DND-41 (cell line): ENCODE measurements at places on chromosomes 11 and 22.

- DNase-seq, result no peak
Observed at GRCh38 chr11:125157118-125157733, 7.3 kb upstream of the PKNOX2 start.

DNA sequence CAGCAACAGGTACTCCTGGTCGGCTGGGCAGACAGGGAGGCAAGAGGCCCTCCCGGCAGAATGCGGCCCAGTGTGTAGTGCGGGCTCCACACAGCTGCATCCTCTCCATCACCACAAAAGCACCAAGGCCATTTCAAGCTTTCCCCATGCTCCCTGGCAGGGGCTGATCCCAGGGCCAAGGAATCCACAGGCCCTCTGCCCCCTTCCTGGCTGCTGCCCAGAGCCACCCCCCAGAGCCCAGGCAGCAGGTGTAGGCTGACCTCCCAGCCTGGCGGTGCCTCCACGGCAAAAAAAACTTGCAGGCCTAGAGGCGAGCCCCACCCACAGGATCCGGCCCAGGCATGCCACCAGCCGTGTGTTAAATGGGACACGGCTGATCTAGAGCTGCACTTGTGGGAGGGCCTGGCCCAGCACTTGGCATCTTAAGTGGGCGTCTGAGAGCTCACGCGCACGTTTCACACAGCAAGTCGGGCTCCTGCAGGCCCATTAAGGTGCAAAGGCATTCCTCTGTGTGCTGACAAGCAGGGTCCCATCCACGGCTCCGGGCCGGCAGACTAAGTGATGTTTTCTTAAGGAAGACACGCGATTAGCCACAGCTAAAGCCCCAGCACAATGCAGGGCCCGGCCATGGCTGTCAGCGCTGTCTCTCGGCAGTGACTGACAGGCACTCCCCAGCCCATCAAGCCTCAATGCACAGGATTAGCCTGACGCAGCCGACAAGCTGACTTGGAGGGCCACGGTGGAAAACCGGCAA lies 19.8 kb upstream of the GNB1L start:
- no peak for DNase-seq

GRCh38 chr22:22352371-22352999 lies 107.9 kb downstream of the VPREB1 start:
- DNase-seq, result no peak

DNA sequence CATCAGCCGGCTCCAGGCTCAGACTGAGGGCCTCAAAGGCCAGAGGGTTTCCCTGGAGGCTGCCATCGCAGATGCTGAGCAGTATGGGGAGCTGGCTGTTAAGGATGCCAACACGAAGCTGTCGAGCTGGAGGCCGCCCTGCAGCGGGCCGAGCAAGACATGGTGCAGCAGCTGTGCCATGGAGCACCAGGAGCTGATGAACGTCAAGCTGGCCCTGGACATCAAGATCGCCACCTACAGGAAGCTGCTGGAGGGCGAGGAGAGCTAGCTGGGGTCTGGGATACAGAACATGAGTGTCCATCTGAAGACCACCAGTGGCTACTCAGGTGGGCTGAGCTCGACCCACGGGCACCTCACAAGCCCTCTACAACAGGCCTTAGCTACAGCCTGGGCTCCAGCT lies 4.0 kb upstream of the SCUBE2 start:
- DNase-seq, result no peak

DNA sequence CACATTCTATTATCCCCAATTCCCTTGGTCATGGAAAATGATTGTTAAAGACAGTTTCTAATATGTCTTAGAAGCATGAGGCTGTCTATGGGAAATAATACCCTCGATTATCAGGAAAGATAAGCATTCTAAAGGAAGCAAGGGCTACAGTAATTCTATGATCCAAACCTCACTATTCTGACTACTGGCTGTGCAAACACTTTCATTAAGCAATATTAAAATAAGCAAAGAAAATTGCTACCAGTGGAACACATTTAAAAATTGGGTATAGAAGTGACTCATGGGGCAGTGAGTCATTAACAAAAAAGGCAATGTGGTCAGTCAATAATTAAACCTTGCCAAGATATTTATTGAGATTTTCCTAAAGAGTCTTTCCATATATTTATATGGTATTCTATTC lies 1415.2 kb upstream of the TENM4 start:
- no peak for DNase-seq

DNA sequence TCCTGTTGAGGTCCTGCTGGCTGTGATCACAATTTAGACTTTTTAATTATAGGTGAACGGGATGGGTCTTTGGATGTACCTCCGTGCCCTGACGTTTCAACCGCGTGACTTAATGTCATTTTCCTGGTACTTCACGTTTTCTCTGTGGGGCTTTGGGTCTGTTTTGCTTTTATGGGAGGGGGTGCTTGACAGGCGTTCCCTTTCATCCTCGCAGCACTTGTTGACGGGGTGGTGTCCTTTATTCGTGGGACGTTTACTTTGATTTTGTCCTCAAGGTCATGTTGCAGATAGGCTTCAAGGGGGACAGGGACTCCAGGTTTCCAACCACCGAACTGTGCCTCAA lies 994 bp downstream of the PPP6R3 start:
- DNase-seq, result no peak

DNA sequence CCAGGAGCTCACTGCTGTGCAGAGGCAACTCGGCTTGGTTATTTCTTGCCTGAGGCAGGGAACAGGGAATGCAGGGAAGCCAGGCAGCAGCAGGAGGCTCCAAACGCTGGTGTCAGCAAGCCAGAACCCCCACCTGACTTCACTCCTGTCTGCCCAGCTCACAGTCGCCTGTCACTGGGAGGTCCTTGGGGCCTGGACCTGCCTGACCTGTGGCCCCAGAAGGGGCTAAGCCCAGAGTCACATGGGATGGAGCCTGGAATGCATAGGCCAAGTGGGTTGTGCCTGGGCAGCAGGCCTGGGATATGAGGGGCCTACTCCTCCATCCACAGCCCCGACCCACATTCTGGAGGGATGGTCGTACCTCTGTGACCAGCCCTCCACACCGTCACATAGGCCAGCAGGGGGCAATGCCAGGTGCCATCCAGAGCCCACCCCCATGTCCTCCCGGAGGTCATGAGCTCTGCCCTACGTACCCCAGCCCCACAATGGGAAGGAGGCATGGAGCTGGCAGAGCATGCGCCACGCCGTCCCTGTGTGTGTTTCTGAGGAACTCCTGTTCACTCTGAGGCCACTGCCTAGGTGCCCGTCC lies 5.2 kb downstream of the RASSF7 start:
- no peak for DNase-seq

DNA sequence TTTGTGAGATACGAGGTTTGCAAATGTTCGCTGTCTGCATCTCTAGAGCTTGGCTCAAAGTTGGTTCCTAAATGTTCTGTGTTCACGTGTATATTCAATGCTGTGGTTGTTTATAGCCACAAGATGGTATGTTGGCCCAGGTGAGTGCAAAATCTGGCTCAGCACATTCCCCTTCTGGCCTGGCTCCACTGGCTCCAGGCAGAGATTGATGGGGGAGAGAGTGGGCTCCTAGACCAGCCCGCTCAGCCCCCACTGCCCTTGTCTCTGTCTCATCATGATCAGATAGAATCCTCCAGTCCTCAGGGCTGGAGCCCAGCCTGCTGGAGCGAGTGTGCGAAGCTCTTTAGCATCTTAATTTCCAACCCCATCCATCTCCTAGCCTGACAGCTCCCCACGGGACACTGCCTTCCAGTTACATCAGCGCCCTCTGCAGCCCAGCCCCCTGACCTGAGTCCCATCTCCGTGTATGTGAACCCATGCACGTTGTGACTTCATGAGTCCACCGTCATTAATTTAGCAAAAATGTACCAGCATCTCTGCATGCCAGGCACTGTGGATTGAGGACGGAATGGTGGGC lies 2.0 kb downstream of the P2RX3 start:
- DNase-seq, result no peak

DNA sequence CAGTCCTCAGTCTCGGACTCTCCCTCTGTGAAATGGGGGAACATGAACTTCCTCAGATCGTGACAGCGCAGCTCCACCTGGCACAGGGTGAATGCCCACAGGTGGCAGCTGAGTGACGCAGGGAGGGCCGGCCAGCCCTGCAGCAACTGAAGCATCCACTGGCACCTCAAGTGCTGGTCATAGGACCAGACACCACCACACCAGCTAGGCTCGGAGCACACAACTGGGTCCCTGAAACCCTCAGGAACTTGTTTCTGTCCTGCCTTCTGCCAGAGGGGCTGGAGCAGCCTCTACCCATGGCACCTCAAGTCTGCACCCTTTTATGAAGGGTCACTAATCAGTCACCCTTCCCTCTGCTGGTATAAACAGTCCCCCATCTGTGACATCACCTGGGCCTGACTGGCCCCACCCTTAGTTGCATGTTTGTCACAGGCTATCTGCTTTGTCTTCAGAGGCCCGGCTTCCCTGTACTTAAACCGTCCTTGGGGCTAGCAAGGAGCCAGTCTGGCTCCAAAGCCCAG lies 7.4 kb upstream of the CDC42BPG start:
- DNase-seq, result no peak

DNA sequence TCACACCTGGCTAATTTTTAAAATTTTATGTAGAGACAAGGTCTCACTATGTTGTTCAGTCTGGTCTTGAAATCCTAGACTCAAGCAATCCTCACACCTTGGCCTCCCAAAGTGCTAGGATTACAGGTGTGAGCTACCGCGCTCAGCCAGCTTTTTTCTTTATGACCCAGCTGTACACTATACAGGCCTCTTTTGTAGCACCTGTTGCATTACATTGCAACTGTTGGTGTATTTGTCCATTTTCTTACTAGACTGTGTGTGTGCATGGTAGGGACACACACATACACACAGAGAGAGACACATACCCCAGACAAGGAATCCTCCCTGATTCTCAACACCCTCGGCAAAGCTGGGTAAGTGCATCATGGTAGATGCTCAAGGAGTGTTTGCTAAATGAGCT lies 61.7 kb downstream of the NAV2 start:
- DNase-seq, result no peak

GRCh38 chr22:30167734-30168133 lies 78.8 kb downstream of the LIF start:
- DNase-seq, result no peak

DNA sequence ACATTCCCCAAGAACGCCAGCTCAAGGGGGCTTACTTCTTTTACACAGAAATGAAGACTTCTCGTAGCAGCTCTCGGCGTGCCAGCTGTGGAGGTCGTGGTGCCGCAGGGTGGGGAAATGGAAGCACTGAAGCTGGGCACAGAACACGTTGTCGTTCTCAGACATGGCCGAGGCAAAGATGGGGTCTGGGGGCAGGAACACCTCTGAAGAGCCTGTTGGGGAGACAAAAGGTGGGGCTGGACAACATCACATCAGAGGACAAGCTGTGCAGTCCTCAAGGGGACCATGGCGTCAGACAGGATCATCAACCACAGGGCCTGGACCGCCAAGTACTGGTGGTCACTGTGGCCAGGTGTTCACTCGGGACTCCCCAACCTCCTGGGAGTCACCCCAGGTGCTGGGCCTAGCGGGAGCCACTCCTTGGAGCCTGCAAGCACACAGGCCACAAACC lies 65.2 kb downstream of the DGCR2 start:
- no peak for DNase-seq

- DNase-seq, result no peak
Observed at GRCh38 chr22:29011240-29012100, 50.2 kb downstream of the C22orf31 start.

DNA sequence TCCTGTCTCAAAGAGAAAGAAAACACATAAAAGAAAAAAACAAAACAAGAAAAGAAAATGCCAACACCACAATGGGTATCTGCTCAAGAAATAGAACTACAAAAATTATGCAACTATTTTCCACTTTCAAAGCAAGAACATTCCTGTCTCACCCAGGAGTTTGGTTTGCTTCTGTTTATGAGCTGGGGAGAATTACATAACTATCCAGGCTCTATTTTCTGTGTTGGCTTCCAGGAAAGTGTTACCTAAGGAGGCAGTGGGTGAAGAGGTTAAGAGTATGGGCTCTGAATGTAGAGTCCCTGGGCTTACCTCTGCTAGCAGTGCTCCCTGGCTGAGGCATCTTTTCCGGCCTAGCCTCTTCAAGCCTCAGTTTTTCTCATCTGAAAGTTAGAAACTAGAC lies 426.7 kb downstream of the MIAT start:
- DNase-seq, result no peak

DNA sequence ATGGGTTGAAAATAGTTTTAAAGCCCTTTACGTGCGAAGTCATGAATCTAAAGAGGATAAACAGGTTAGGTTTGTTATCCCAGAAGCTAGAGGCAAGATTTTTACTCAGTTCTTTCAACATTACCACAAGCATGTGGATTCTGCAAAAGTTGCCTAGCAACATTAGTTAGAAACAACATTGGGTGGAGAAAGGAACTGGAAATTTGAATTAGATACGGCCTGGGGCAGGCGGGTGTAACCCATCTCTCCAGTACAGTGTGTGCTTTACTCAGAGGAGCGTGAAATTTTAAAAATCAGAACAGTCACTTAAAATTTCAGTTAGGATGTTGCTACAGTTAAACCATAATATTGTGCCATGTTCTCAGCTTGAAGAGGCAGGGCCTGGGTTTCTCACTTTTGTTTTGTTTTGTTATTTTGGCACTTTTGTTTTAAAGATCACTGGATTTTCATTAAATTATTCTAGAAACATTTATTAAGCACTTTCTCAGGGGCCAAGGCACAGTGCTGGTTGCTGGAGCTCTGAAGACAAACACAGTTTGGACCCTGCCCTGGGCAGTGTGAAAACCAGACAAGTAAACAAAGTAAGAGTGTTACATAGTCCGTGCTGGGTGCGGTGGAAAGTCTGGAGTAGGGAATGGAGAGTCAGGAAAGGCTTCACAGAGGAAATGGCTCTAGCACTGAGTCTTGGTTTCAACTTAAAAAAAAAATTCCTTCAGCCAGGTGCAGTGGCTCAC lies 4.4 kb upstream of the WEE1 start:
- DNase-seq, result no peak

DNA sequence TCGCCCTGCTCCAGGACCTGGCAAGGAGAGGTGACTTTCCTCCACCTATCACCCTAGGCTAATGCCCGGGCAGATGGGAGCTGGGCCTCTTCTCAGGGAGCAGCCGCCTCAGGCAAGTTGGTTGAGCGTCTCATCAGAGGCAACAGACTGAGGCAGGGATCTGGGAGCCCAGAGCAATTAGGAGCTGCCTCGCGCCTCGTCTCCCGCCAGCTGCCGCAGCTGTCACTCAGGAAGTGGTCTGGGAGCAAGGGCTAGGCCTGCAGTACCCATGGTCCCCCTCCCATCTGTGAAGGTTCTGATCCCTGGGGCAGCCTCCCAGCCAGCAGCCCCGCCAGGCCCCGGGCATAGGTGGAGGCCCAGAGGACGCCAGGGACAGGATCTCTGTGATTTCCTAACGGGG lies 4.6 kb upstream of the CABP7 start:
- no peak for DNase-seq

- DNase-seq, result no peak
Observed at GRCh38 chr11:128888034-128888985, 2.8 kb upstream of the KCNJ5 start.
